ENCODE measurements at places on chromosomes 7 and 10. TPM values are rescaled to one million over a fixed set of nuclear protein-coding genes. Genes with fewer than 3 reads are reported as not detected.

The PTER gene
- 10.5 TPM for polyA plus RNA-seq

The C10orf53 gene
- not detected for polyA plus RNA-seq

The SPDYE8 gene
- 0.28 TPM for polyA plus RNA-seq

The HOXA11 gene
- 0.04 TPM for polyA plus RNA-seq

The TUBAL3 gene
- polyA plus RNA-seq = 11.4 TPM

The CDK14 gene
- 2.0 TPM for polyA plus RNA-seq

The IFIT1 gene
- 4.2 TPM for polyA plus RNA-seq

The GIMAP5 gene
- polyA plus RNA-seq = 4.9 TPM

The PDE6C gene
- polyA plus RNA-seq = not detected

The HEPACAM2 gene
- polyA plus RNA-seq = 108 TPM

Data from small intestine (tissue), 16 donors.